ENCODE measurements at places on chromosomes 5 and 9. TPM values are rescaled to one million over a fixed set of nuclear protein-coding genes. Genes with fewer than 3 reads are reported as not detected.

DNA sequence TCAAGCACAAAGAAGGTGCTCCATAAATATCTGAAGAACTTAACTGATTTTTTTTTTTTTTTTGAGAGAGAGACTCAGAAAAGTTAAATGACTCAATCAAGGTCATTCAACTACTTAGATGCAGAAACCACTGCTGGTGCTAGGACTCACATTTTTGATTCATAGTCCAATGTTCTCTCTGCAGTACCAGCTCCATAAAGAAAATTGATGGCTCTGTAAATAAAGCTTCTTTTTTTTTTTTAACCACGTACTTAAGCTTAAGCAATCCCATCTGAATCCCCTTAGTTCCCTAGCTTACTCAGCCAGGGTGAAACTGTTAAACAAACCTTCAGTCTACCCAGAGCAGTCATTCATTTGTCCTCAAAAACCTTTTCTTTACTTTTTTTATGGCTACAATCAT is 657.0 kb upstream of the WWC1 start:
- DNase-seq: no peak

Gene INSYN2B
- not detected for total RNA-seq

Gene ADAM19
- total RNA-seq: 103 TPM

Gene RNF208
- total RNA-seq: 4.4 TPM

DNA sequence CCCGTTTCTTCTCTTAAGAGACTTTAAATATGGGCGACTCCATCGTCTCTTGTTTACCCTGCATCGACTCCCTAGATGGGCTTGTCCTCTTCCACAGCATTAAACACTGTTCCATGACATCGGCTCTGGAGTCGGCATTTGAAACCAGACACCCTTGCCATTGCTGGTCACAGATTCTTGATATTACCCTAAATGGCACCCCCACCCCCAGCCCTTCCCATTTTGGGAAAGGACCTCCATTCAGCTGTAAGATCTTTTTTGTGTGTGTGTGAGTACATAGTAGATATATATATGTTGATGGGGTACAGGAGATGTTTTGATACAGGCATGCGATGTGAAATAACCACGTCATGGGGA is 51.1 kb upstream of the SH3PXD2B start:
- DNase-seq: no peak

Gene QRFP
- total RNA-seq: not detected

DNA sequence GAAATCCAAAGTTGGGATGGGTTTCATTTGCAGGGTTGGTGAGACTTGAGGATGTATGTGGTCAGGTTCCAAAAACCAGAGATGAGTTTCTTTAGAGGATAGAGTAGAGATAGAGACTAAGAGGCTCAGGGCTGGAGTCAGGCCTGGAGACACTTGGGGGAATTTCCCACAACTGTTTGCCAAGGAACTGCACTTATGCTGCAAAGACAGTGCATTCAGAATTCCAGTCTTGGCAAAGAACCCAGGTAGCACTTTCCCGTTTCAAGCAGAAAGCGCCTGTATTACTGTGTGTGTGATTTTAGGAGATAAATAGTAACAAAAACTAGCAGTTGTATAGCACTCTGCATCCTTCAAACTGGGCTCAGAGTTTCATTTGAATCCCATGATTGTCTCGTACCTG is 55.4 kb downstream of the SNCAIP start:
- DNase-seq: no peak

Gene STPG3
- 1.7 TPM for total RNA-seq

DNA sequence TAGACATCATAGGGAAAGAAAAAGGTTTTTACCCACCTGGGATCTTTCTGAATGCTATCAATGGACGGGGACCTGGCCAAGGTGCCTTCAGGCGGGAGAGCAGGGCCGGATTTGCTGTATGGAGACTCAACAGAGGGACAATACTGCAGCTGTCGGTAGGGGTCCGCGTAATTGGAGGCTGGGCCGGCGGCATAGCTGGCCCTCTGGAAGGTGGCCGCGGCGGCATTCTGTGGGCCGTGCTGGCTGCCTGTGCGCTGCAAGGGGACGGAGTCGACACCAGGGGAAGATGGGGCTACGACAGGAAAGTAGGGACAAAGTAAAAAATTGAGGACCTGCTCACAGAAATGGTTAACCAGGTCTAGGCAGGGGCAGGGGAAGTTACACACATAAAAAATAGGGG is 557.9 kb downstream of the CTNND2 start:
- DNase-seq: no peak

Gene PROB1
- total RNA-seq: 5.9 TPM

- no peak for DNase-seq
Measured at GRCh38 chr5:96855031-96855872, 21.0 kb upstream of the ERAP2 start.

- no peak for DNase-seq
Measured at GRCh38 chr5:74179701-74180100, 460.8 kb downstream of the ENC1 start.

Gene PKD2L2
- not detected for total RNA-seq

GRCh38 chr5:1875281-1875842 is 7.4 kb downstream of the IRX4 start:
- no peak for DNase-seq

- no peak for DNase-seq
Measured at GRCh38 chr9:111851553-111851952, 45.1 kb upstream of the UGCG start.

DNA sequence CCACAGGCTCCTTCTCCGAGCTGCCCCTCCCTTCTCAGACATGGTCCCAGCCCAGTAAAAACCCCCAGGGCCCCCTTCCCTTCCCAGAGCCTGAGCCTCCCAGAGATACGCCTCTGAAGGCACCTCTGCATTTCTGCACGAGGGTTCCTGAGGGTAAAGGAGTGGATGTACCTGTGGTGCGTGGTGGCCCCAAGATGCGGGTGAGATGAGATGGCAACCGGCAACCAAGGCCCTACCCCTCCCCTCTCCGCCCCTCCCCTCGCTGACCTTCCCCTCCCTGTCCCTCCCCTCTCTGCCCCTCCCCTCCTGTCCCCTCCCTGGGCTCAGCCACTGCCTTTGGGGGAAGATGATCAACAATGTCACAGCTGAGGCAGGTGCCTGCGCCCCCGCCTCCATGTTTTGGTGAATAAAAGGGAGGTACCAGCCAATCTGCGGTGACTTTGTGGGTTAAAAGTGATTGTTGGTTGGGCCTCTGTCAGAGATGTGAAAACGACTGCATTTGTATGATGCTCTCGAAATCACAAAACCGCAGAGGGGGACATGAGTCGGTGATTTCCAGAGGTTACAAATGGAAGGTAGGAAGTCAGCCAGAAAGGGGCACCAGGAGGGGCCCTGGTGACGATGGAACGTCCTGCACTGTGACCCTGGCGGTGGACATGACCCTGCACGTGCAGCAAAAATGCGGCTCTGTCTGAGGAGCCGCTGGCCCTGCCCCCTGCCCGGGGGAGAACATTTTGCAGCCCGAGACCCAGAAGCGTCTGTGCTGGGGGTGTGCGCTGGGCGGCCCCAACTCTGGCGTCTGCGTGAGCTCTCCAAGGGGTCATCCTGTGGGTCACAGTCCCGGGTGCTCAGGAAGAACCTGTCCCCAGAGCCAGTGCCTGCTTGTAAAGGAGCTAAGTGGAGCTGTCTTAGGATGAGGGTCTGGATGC is 3.7 kb downstream of the LCN9 start:
- no peak for DNase-seq

GRCh38 chr5:164256954-164257353 is 751.5 kb downstream of the MAT2B start:
- DNase-seq: no peak

DNA sequence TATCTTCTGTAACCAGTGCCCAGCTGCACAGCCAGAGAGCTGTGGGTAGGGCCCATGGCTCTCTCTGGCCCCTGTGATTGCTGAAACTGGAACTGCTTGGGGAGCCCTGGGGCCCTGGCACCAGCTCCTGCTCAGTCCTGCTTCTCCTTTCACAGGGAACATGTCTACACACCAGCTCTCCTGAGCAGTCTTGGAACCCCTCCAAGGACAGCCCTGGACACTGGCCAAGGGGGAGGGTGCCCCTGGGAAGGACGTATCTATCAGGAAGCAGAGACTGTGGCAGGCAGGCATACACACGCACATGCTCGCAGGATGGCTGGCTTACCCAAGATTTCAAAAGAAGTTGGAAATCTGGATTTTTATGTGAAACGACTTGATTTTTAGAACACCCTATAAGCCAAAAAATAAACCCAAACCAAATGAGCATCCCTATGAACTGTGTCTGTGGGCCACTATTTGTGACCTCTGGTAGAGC is 8.8 kb upstream of the TRAF1 start:
- peak; percentile 44 for DNase-seq

DNA sequence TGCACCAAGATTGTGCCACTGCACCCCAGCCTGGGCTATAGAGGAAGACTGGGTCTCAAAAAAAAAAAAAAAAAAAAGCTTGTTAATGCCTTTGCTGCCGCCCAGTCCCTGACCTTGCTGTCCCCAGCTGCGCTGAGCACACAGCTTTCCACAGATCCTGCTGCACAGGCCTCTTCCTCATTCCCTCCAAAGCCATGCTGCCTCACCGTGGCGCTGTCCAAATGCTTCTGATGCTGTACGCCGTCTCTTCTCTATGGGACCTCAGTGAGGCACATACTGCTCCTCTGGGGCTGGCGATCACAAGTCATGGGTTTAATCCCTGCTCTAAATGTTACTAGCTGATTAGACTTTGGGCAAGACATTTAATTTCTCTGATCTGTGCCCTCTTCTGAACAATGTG is 234.1 kb downstream of the FBXL7 start:
- DNase-seq: no peak

Gene HAVCR2
- total RNA-seq: 3.7 TPM

Gene CFAP90
- total RNA-seq: not detected

DNA sequence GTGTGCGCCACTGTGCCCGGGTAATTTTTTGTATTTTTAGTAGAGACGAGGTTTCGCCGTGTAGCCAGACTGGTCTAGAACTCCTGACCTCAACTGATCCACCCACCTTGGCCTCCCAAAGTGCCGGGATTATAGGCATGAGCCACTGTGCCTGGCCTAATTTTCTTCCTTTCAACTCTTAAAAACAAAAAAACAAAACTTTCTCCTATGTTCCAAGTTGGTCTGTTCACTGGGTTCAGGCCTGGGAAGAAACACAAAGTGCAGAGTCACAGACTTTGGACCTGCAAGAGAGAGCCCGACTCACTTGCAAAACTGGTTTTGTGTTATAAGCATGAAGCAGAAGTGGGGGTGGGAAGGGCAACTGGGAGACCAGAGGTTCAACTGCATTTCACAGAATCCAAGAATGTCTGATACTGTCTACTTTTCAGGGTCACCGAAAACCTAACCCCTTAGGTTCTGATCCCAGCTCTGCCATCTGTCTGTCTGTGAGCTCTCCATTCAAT is 5.2 kb upstream of the HDHD3 start:
- no peak for DNase-seq

Gene COL23A1
- total RNA-seq: not detected

DNA sequence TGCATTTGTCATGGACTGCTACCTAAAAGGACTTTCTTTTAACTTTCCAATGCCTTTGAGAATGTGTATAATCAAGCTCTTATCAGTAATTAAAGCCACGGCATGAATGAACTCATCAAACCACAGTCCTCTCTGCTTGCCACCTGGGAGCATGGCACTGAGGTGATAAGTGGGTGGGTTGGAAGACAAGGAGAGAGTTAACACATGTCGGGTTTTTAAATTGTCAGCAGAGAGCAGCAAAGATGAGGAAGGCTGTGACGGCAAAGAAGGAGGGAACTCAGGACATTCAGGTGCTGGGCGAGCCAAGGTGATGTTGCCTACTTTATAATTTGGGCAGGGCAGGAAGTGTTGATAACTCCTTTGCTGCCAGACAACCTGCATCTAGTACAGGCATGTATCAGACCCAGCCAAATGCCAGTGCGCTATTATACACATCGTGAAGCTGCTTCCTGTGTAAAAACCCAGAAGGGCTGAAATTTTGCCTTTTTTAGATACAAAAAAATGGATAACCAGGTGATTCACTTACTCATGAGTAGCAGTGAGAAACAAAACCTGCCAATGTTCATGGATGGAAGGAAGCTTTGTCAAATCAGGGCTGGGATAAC is 269.1 kb downstream of the KIF4B start:
- DNase-seq: no peak

Gene PCDHGB7
- 4.5 TPM for total RNA-seq

GRCh38 chr5:180960209-180960608 is 28.4 kb upstream of the BTNL3 start:
- no peak for DNase-seq

DNA sequence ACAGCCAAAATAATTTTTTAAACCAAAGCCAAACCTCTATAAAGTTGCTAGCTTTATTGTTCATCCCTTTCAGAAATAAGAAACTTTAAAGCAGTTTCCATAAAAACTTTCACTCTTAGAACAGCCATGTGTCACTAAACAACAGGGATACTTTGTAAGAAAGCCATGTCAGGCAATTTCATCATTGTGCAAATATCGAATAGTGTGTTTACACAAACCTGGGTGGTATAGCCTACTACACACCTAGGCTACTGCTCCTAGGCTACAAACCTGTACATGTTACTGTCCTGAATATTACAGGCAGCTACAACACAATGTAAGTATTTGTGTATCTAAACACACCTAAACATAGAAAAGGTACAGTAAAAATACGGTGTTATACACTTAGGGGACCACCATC is 59.9 kb downstream of the TLE1 start:
- no peak for DNase-seq

DNA sequence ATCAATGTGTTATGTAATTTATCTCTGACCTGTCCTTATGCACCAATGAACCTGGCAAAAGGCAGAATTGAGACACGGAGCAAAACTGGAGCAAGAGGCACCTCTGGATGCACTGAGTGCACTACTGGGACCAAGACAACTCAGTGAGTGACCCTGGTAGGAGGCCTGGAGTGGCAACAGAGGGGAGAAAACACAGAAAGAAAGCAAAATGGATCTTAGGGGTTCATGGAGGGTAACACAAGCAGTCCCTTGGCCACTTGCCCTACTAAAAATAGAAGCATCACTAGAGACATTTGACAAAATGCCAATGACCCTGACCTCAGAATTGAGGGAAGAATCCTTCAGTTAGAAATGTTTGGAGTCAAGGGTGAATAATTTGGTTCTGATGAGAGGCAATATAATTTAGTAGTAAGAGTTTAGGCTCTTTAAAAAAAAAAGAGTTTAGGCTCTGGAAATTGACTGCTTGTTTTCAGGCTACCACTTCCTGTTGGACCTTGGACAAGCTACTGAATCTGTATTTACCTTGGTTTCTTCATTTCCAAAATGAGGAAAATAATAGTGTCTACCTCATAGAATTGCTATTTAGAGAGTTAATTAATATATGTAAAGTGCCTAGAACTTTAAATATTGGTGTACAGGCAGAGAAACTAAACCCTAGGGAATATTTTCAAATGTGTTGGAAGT is 234.9 kb upstream of the TARS1 start:
- no peak for DNase-seq

Data from OCI-LY7 (cell line).